ENCODE measurements at places on chromosomes 4 and X.

DNA sequence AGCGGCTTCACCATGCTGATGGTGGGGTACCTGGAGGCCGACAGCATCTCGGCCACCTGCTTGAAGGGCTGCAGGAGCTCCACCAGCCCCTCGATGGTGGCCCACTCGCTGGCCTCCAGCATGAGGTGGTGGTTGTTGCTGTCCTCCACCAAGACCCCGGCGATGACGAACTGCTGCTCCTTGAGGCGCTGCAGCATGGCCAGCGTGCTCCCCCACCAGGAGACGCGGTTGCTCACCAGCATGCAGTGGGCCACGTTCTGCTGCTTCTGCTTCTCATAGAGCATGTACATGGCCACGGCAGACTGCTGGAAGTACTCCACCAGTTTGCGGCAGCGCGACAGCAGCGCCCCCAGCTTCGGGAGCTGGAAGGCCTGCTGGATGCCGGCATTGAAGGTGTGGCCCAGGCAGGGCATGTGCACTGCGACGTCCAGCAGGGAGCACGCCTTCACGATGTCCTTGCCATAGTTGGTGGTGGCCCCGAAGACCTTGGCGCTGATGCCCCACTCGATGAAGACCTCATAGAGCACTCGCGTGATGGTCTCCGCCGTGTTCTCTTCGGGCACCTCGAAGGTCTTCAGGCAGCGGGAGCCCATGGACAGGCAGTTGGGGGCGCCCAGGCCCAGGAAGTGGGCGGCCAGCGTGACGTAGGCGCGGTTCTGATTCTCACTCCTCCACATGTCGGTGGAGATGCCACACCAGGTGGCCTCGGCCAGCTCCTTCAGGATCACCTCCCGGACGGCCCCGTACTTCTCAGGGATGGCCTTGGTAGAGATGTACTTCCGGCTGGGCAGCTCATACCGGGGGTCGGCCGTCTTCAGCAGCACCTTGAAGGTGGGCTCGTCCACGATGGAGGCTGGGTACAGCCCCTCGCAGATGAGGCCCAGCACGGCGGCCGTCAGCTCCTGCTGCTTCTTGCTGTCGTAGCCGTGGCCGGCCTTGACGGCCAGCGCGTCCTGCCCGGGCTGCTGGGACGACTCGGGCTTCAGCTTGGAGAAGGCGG is 11.0 kb downstream of the DHRSX start:
- DNase-seq, result no peak

- no peak for DNase-seq
Observed at GRCh38 chr4:99806545-99806944, 10.1 kb upstream of the DAPP1 start.

DNA sequence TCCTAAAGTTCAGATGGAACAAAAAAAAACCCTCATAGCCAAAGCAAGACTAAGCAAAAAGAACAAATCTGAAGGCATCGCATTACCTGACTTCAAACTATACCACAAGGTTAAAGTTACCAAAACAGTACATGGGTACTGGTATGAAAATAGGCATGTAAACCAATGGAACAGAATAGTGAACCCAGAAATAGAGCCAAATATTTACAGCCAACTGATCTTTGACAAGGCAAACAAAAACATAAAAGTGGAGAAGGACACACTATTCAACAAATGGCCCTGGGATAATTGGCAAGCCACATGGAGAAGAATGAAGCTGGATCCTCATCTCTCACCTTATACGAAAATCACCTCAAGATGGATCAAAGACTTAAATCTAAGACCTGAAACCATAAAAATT is 44.2 kb upstream of the TMEM192 start:
- DNase-seq, result no peak

DNA sequence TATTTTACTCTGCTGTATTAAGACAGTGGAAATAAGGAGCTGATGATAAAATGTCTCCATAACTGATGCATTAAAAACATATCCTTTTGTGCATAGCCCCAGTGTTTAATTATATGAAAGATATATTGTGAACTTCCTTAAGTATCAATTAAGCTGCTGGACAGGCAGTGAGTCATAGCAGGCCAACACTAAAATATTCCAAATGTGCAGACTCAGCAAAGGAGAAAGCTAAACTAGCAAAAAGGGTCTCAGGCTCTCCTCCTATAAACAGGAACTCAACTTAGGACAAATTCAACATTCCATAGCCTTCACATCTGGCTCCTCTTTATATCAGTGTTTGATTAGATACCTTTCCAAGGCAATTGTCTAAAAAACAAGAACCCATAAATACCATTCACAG is 15.6 kb downstream of the TNMD start:
- no peak for DNase-seq

DNA sequence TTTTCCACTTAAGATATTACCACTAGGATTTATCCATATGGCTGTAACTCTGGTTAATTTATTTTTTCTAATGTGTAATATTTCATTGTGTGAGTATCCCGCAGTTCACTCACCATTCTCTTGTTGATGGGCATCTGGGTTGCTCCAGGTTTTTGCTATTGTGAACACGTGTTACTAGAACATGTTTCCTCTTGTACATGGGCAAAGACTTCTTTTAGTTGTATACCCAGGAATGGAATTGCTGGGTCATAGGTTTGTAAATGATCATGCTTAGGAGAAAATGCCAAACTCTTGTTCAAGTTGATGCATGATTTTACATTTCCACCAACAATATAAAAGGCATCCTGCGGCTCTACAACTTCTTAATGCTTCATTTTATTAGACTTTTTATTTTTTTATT is 26.8 kb downstream of the SYNPO2 start:
- no peak for DNase-seq

- DNase-seq, result no peak
Observed at GRCh38 chr4:139700568-139700967, 34.9 kb downstream of the MGST2 start.

DNA sequence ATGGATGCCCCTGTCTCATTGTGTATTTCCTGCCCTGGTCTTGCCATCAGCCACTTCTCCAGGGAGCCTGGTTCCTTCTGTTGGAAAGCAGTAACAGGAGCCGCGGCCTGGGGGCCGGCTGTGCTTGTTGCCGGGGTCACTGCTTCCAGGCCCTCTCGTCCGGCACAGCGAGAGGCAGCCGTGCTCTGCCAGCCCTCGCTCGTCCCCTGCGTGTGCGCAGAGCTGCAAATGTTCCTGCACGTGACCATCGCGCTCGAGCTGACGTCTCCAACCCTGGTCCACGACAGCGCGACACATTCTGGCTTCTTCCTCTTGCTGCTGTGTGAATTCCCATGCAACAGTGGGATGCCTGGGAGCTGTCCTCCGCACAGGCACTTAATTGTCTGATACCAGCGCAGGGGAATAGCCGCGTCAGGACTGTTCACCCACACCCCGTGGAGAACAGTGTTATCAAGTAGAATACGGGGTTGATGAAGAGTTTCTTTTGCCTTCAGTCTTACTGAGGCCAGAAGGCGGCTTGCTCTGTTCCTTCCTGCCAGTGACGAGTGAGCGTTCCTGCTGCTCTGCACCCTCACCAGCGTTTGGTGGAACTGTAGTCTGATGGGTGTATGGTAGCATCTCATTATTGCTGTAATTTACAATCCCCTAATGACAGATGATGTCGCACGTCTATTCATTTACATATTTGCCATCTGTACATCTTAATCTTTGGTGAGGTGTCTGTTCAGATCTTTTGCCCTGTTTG is 12.3 kb downstream of the PDE6B start:
- DNase-seq, result no peak

GRCh38 chr4:139300431-139301112 is 733 bp upstream of the NAA15 start:
- DNase-seq, result peak; percentile 50

GRCh38 chrX:17459008-17459611 is 84.1 kb downstream of the NHS start:
- no peak for DNase-seq

DNA sequence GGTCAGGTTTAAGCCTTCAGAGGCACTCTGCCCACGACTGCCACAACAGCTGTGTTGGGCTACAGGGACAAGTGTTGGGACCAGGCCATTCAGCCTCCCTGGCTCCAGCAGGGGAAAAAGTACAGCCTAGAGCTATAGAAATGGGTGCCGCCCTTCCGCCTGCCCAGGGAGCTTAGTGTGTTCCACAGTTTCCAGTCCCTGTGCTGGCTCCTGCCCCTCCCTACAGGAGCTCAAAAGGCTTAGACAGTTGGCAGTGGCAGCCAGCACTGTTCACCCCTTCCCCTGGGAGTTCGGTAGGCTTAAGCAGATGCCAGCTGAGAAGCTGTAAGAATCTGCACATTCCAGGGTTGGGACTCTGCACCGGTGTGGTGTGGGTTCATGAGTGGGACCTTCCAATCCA is 408.2 kb upstream of the INTU start:
- no peak for DNase-seq

DNA sequence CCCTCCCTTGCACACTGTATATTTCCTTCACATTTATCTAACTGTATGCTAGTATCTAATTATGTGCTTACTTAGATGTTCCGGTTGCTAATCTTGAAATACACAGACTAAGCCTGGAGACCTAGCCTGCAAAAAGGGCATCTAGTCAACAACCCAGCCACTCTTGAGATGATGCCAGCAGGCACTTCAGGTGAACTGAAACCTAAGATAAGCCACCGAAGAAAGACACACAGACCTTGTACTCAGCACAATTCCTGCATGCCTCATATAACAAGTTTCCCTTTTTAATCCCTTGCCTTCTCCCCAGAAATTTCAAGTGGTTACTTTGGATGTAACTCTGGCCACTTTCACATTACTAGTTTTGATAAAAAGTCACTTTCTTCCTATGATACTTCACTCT is 2506.6 kb downstream of the ARAP2 start:
- no peak for DNase-seq

DNA sequence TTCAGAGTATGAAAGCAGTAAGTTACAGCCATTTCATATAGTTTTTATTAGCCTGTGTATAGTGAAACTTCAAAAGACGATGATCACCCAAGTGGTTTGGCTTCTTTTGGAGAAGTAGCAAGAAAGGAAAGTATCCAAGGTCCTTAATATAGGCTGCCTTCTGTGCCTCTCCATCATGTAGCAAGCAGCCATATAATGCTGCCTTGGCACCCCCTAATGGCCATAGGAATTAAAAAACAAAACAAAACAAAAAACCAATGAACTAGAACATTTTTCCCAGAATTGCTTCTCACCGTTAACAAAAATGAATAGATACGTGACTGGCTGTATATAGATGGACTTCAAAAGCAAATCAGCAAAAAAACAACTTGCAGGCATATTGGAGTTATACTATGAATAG is 18.9 kb downstream of the LAMP2 start:
- peak; percentile 6 for DNase-seq

Measured in inflammatory macrophage treated with lipopolysaccharide for 4 hours (primary cell).